ENCODE measurements at places on chromosomes 5 and 9. TPM values are rescaled to one million over a fixed set of nuclear protein-coding genes. Genes with fewer than 3 reads are reported as not detected.

IL9 gene
- not detected for total RNA-seq

CCL21 gene
- 12.4 TPM for total RNA-seq

PCDHB11 gene
- 0.81 TPM for total RNA-seq

LIX1 gene
- not detected for total RNA-seq

LHFPL2 gene
- total RNA-seq, result 6.0 TPM

NEUROG1 gene
- total RNA-seq, result not detected

ZNF883 gene
- 4.8 TPM for total RNA-seq

ECSCR gene
- total RNA-seq, result 21.4 TPM

DNA sequence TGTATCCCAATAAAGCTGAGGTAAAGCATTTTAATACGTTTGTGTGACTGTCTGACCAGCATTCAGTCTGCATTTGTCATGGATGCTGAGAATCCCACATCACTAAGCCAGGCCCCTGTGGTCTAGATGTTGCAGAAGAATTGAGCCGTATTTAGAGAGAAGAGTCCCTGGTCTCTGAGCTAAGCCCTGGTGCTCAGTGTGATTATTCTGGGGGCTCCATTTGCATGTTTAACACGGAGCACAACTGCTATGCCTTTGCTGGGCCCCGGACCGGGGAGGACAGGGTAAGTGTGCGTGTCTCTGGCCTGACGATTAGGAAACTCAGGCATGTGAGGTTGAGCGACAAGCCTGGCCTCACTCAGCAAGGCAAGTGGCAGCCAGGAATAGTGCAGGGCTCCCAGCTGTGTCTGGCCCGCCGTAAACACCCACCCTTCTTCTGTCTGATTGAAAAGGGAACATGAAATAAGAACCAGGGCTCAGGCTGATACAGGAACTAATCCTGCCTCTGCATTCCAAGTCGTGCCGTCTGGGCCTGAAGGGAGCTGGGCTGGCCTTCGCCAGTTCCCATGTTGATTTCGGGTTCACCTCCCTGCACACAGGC, 22.3 kb downstream of the FAM78A start:
- peak; percentile 83 for DNase-seq

- no peak for DNase-seq
Measured at GRCh38 chr9:14056316-14056861, 257.6 kb downstream of the NFIB start.

DNA sequence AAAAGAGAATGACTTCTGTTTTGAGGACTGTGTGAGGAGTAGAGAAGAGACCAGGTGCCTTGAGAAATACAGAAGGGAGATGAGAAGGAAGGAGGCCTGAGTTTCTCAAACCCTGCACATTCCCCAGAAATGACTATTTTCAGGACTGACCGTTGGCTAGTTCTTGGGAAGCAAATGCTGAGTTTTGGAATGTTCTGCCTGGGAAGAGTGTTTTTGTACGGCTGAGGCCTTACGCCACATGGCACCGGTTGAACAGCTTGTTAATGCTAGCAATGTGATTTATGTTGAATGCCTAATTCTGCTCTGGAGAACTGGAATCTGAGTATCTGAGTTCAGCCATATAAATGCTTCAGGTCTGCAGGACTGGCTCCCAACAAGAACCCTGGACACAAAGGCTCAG, 152.7 kb upstream of the ADAMTS16 start:
- no peak for DNase-seq

- no peak for DNase-seq
Measured at GRCh38 chr5:113660706-113661250, 147.3 kb downstream of the YTHDC2 start.

GRCh38 chr5:2006971-2007291, 124.2 kb upstream of the IRX4 start:
- no peak for DNase-seq

- DNase-seq, result no peak
Measured at GRCh38 chr9:137175345-137175961, 3.6 kb upstream of the TMEM210 start.

- no peak for DNase-seq
Measured at GRCh38 chr9:82554381-82554780, 508.6 kb downstream of the RASEF start.

DNA sequence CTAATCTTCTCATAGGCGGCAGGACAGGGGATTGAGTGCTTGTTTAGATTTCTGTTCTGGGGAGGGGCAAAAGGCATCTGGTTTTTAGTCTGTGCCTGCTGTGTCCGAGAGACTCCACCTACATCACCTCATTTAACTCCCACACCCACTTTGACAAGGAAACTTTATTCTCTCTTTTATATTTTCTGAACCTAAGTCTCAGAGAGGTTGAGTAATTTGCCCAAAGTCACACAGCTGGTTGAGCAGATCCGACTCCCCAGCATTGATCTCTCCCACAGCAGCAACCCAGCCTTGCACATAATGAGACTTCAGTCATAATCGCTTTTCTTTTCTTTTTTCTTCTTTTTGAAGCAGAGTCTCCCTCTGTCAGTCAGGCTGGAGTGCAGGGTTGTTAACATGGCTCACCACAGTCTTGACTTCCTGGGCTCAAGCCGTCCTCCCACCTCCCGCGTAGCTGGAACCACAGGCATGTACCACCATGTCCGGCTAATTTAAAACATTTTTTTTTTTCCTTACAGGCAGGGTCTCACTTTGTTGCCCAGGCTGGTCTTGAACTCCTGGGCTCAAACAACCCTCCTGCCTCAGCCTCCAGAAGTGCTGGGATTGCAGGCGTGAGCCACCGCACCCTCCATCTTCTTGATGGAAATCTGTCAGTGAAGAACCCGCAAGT, 36.5 kb upstream of the ANKRD33B start:
- no peak for DNase-seq

GRCh38 chr5:156367597-156367996, 40.6 kb downstream of the SGCD start:
- DNase-seq, result no peak

DNA sequence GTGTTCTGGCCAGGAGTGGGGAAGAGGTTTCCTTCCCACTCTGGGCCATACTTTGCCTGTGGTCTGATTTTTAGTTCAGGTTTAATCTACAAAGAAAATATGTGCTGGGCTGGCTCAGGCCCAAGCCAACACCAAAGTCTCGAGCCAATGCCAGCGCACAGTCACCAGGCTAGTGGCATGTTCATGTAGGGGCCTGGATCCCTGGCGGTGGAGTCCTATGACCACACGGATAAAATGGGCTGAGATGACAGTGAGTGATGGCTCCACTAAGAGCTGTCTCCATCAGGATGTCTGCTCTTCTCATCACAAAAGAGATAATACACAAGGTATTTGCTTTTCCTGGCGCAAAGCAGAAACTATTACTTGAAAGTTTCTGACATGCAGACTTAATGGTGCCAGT, 92.9 kb upstream of the PTPN3 start:
- no peak for DNase-seq

DNA sequence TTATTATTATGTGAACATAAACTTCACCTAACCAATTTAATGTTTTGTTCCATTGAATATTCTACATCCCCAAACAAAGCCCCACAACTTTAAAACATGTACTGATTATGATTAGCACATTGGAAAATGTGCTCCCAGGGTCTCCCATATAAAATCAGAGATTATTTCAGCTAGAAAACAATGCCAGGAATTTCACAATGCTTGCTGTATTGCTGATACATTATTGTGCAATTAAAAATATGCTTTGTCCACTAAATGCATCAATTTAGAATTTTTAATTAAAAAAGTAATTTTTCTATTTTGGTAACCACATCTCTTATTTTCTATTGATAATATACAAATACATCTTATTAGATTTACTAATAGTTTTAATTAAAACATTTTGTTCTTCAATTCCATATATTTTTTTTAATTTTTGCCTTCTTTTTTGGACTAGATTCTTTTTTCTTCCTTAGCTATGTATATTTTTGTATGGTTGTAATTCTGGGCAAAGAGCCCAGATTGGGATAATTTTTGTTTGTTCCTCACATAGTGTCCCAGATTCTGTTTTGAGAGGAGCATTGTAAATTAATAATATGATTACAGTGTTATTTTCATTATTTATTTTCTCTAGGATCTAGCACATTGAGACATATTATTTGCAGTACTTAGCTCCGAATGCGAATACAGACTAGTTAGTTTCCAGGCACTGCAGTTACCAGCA, 241.5 kb upstream of the CDH18 start:
- DNase-seq, result no peak

- DNase-seq, result no peak
Measured at GRCh38 chr5:141597814-141598213, 21.0 kb downstream of the DIAPH1 start.

DNA sequence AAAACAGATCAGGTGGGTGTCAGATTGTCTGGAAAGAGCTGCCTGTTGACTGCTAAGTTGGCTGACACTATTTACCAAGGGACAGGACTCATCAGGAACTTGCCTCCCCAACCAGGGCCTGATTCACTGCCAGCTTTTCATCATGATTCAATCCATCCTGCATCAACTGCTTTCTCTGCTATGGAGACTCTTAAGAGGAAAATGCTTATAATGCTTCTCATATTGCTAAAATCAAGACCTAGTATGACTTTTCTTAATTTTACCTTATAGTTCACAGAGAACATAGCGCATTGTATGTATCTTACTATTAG, 21.3 kb downstream of the HTR4 start:
- no peak for DNase-seq

GRCh38 chr5:113181853-113182490, 205.4 kb downstream of the DCP2 start:
- DNase-seq, result no peak

DNA sequence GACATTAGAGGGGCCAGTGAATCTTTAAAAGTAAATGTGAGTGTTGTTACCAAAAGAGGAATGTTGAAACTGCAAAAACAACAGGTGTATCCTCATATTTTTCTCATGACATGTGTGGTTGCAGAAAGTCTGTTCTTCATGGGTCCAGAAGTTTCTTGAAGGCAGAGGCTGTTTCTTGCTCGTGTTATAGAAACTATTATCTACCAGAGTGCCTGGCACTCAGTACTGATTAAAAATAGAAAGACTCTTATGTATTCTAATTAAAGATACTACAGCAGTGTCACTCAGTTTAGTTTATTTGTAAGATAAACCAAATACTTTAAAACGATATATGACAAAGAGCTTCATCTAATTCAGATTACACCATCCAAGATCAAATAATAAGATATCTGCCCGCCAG, 1864.2 kb upstream of the WWC1 start:
- DNase-seq, result no peak

DNA sequence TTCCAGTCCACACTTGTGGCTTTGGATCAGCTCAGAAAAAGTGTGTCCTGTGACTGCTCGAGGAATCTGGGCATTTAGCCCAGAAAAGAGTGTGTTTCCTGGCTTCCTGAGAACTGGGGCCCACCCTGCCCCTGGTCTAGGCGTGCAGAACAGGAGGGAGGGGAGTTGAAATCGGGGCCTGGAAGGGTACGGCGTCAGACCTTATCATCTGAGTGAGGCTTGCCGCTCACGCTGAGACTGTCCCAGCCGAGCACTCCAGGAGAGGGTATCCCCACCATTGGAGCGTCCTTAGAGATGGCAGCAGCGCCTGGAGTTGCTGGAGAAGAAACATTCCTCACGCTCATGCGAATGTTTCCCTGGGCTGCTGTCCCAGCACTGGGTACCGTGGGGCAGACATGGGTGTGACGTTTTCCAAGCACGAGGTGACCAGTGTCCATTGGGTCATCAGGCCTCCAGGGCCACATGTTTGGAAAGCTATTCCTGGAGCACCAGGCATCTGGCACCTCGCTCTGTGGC, 22.5 kb downstream of the NEK6 start:
- no peak for DNase-seq

DNA sequence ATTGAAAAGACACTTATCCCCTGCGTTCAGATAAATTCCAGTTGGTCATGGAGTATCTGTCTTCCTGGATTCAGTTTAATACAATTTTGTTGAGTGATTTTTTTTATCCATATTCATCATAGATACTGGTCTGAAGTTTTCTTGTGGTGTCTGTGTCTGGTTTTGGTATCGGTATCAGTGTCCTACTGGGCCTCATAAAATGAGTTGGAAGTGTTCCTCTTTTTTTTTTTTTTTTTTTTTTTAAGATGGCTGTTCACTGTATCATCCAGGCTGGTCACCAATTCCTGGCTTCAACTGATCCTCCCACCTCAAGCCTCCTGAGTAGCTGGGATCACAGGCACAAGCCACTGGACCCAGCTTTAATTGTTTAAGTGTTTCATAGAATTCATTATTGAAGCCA, 2.9 kb upstream of the CAMSAP1 start:
- DNase-seq, result no peak

GRCh38 chr5:6251565-6252102, 126.7 kb downstream of the MED10 start:
- no peak for DNase-seq

- no peak for DNase-seq
Measured at GRCh38 chr9:129945314-129945713, 97.7 kb downstream of the FNBP1 start.

GRCh38 chr9:122265149-122265915, 650 bp downstream of the MRRF start:
- DNase-seq, result no peak

All from Right ventricle myocardium inferior (tissue), 1 donor.